ENCODE measurements at places on chromosomes 5 and 9. TPM values are rescaled to one million over a fixed set of nuclear protein-coding genes. Genes with fewer than 3 reads are reported as not detected.

DNA sequence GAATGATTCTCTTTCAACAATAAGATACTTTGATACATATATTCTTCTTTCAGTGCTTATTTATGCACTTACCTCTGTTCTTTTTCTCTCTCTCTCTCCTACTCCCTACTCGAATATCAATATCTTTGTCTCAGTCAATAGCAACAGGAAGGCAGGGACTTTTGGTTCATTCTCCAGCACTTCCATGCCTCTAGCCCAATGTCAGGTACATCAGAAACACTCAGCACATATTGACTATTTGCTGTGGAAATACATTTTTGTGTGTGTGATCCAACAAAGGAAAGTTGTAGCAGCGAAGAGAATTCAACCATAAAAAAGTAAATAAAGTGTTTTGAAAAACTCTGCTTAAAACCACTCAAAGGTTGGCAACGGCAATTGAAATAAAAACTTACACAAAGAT, 12.6 kb downstream of the DIRAS2 start:
- DNase-seq: no peak

- DNase-seq: peak; percentile 50
These were observed 86.2 kb downstream of the PTPN3 start for GRCh38 chr9:109411798-109412352.

DNA sequence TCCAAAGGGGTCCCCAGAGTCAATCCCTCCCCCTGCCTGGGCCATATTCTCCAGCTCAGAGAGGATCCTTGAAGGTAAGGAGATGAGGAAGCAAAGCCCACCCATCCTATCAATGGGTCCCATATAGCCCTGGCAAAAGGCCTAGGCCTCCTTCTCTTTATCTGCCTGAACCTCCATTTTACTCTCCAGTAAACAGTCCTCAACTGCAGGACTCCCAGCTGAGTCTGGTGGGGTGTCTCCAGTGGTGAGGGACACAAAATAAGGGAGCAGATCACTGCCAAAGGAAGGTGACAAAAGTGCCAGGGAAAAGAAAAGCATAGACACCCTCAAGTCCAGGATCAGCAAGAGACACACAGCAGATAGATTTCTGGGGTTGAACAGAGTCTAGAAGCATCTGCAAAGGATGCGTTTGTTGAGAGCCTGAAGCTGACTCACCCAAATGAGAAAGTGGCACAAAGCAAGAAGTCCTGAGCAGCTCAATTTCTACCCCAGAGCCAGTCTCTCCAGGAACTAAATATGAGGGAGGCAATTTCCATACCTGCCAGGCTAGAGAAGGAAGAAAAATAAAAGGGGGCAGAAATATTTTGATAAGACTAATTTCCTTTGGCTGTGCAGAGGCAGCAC, 2.7 kb upstream of the EBF1 start:
- DNase-seq: no peak

- DNase-seq: no peak
These were observed 299.2 kb downstream of the NFIB start for GRCh38 chr9:14014744-14015143.

DNA sequence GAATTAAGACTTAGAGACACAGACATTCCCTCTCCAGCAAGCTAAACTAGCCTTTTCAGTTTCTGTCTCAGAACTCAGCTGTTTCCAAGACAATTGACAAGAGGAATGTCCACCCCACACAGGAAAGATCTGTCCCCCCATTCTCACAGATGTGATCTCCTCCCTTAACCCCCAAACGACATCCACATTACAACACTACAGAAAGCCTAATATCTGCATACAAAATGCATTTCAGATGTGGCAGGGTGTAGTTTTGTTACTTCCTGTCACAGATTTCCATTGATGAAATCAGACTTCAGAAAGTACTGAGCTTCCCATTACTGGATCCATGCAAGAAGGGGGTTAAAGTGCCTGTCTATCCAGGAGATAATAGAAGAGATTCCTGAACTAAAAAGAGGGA, 2.9 kb upstream of the ARSI start:
- no peak for DNase-seq

GRCh38 chr5:179912386-179912785, 4.7 kb upstream of the TBC1D9B start:
- DNase-seq: peak; percentile 33

DNA sequence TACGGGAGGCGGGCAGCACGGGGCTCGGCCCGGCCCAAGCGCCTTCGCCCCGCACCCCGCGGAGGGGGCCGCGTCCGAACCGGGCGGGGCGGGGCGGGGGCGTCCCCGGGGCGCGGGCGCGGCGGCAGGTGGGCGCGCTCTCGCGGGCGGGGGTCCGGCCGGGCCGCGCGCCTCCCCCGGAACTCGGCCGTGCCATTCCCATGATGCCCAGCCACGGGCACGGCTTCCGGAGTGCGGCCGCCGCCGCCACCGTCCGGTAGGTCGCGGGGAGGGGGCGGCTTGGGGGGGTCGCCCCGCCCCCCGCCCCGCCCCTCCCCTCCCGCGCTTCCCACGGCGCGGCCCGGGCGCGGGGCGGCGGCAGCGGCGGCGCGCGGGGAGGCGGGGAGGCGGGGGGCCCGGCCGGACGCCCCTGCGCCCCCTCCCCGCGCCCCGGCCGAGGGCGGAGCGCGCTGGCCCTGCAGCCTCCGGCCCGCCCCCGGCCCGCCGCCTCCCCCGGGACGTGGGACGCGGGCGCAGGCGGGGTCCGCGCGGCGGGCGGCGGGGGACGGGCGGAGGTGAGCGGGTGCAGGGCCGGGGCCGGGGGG, at the start of gene PPP1R26:
PPP1R26 (plus strand) TSS at position 314 of the 584 bp plus-strand sequence. CDS start 4,729 bp downstream, outside the sequence.
- DNase-seq: no peak

GRCh38 chr5:44987026-44987425, 178.3 kb downstream of the MRPS30 start:
- no peak for DNase-seq

DNA sequence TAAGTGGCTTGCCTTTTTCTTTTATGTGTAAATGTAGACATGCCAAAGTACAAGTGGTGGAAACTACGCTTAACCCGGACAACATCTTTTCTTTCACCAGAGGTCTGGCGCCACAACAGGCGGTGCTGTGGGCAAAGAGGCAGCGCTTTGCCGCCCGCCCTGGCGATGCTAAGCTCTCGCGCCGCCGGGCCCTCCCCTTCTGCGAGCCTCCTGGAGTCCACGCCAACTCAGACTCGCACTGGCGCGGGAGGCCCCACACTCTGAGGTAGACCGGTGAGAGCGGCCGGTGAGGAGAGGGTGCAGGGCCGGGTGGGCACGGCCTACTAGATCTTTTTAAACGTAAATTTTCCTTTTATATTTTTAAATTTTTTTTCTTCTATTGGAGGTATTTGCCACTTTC, 2253.1 kb upstream of the C9orf72 start:
- DNase-seq: no peak

DNA sequence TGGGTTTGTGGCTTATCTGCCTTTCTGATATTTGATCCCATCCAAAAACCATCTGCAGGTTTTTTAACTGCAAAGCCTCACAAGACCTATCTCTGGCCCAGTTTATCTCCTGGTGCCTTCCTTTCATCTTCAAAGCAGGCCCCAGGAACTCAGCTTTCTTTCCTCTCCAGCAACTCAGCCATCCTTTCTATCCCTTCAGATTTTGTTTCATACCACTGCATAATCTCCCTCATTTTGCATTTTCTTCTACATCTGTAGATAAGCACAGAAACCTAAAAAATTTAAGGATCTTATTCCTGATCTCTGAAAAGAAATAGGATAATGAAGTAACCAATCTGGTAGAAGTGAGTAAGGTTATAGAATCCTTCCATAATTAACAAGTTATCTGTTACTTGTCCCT, 19.5 kb upstream of the ERCC6L2 start:
- DNase-seq: no peak

- no peak for DNase-seq
These were observed 250.2 kb downstream of the PDZD2 start for GRCh38 chr5:31889001-31889561.

GRCh38 chr9:37082214-37082765, 38.1 kb upstream of the ZCCHC7 start:
- no peak for DNase-seq

DNA sequence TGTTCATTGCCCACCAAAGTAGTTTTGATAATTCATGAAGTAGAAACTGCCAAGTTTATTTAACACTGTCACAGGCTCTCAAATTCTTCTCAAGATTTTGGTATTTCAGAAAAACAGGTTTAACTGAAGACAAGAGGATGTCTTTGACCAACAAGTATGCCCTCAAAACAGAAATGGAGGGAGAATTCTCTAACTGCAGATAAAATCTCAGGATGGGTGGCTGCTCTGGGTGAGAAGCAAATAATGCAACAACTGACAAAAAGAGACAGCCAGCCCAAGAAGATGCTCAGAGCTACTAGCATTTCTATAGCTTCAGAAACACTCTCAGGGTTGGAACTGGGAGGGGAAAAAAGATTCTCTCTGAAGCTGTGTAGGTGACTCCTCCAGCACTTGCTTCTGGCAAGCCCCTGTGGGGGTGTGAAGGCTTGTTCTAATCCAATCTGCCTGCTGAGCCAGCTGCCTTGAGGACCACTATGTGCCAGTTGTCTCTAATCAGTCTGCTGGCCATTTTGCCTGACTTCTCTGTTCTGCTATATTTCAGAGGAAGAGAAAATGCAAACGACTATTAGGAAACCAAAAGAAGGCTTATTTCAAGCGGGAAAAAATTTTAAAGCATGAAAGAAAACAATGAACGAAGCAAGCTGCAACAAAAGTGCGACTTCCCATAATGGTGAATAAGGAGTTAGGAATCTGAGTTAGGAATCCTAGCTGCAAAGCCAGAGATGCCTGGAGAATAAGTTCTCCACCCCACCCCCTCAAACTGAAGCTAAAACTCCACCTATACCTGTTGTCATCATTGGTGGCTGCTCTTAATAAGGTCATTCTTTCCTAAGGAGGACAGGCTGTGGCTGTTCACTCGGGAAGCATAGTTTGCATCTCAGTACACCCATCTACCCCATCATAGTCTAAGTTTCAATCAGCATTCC, 147.5 kb downstream of the GNAQ start:
- no peak for DNase-seq

- no peak for DNase-seq
These were observed 30.9 kb downstream of the ZFYVE16 start for GRCh38 chr5:80438739-80439138.

- no peak for DNase-seq
These were observed 81.6 kb upstream of the NFIB start for GRCh38 chr9:14395317-14396082.

GRCh38 chr5:54969856-54970828, 15.3 kb downstream of the ESM1 start:
- no peak for DNase-seq

- no peak for DNase-seq
These were observed 62.2 kb downstream of the IPPK start for GRCh38 chr9:92607773-92608172.

DNA sequence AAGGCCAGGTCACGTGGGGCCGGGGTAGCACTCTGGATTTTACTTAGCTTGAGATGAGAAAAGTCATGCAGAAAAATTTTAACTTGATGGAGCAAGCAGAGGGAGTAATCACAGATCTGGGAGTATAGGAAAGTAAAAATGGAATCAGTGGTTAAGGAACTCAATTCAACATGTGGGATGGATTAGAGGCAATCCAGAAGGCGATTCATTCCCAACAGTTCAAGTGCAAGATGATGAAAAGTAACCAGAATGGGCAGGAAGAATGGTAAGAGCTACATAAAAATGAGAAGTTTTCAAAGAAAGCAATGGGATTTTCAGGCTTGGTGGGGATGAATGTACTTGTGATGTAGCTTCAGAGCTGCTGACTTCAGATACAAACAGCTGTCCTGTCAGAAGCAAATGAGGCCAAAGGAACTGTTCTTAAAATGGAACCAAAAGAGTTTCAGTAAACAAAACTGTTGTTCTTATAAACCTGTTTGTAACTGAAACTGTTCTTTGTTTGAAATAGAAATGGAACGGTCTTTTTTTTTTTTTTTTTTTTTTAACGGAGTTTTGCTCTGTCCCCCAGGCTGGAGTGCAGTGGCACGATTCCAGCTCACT, 5.6 kb upstream of the SEC24A start:
- no peak for DNase-seq

DNA sequence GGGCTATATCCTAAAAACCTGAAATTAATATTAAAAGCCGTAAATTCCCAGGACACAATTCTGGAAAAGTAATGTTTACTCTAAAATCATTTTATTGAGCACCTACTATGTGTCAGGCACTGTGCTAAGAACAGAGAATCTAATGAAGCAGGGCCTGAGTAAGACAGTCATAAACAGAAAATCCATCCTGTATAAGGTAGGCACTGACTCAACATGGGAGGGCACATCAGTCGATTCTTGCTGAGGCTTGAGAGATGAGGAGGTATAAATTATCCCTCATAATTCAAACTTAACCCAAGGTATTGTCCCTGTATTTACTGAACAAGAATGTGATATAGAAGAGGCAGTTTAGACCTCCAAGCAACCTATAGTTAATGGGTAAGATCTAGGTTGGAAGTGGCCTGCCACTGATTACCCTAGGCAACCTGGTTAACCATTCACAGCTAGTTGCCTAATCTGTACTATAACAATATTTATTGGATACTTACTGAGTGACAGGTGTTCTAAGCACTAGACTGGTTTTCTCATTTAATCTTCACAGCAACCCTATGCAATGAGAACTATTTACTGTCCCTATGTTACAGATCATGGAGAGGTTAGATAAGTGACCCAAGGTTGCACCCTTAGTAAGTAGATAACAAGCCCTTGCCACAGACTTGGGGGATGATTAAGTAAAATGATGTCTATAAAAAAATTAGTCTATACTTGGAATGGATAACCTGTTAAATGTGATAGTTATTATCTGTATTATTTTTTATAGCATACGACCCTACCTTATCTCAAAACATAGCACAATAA, 317.7 kb downstream of the PDE4D start:
- DNase-seq: no peak

Gene HAPLN1
- total RNA-seq: not detected

Gene PRRT1B
- total RNA-seq: not detected

Gene MYMK
- not detected for total RNA-seq

Gene PCDHGA1
- 1.4 TPM for total RNA-seq

Gene TMEM252
- not detected for total RNA-seq

Gene GAS1
- total RNA-seq: 47.5 TPM
